Dermis lymphatic vessel endothelial cell (primary cell): ENCODE measurements at places on chromosomes 2 and 18. TPM values are rescaled to one million over a fixed set of nuclear protein-coding genes. Genes with fewer than 3 reads are reported as not detected.

Gene PKDCC
- 4.4 and 6.3 TPM in 2 replicates for total RNA-seq

Gene C1QL2
- not detected in 2 replicates for total RNA-seq

Gene KIAA2012
- total RNA-seq, result not detected in 2 replicates

Gene CIB4
- total RNA-seq, result not detected in 2 replicates

Gene MARCO
- not detected in 2 replicates for total RNA-seq

Gene SH3RF3
- total RNA-seq, result 4.6 and 7.0 TPM in 2 replicates

Gene MATN3
- total RNA-seq, result 0.52 and 0.76 TPM in 2 replicates
